Gastrocnemius medialis (tissue), 4 donors: ENCODE measurements at places on chromosomes 12 and 14. TPM values are rescaled to one million over a fixed set of nuclear protein-coding genes. Genes with fewer than 3 reads are reported as not detected.

- no peak for DNase-seq
Observed at GRCh38 chr14:89265234-89265633, 151.8 kb downstream of the FOXN3 start.

- no peak for DNase-seq
Observed at GRCh38 chr12:12460935-12461922, 101.4 kb downstream of the DUSP16 start.

PPFIA2 gene
- 0.04 TPM for total RNA-seq

DNA sequence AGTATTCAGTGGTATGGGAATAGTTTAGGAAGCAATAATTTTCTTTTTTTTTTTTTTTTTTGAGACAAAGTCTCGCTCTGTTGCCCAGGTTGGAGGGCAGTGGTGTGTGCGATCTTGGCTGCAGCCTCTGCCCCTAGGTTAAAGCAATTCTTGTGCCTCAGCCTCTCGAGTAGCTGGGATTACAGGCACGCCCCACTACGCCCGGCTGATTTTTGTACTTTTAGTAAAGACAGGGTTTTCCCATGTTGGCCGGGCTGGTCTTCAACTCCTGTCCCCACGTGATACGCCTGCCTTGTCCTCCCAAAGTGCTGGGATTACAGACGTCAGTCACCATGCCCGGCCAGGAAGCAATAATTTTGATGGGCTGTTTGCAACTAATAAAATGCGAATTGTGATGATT lies 62.1 kb downstream of the ATG14 start:
- no peak for DNase-seq

RNASE2 gene
- total RNA-seq, result 0.82 TPM

GPD1 gene
- total RNA-seq, result 258 TPM

DNA sequence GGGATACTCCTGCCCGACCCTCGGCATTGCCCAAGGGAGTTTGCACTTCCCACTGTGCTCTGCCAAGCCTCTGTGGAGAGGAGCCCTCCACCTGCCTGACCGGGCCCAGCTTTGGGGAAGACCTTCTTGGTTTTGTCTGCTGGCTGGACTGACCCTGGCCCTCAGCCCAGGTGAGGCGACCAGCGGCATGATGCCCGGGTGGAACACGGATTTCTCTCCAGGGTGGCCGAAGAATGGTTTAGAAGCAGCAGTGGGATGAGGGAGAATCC lies 15.6 kb downstream of the ZBTB42 start:
- DNase-seq, result no peak

KLRB1 gene
- total RNA-seq, result not detected

DNA sequence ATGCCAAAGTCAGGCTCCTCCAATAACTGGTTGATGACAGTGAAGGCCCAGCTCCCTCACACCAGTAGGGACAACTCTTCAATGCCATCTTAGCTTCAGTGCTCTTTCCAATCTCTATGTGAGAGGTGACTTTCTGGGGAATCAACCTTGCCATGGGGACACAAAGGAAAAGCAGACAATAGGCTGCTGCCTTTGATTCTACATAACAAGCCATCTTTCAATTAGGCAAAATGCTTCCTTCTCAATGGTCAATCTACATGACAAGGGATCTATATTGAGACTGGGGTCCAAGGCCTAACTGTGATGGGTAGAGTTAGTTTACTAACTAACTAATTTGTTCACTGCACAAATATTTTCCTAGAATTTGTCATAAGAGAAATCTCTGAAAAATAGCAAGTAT lies 1417.5 kb upstream of the SEL1L start:
- DNase-seq, result no peak

TC2N gene
- total RNA-seq, result 7.6 TPM

GRCh38 chr12:88153959-88154358 lies 11.9 kb downstream of the TMTC3 start:
- DNase-seq, result no peak

MIP gene
- total RNA-seq, result not detected

ZC3H10 gene
- 3.6 TPM for total RNA-seq

AVPR1A gene
- 1.8 TPM for total RNA-seq

- DNase-seq, result no peak
Observed at GRCh38 chr12:127781336-127781735, 485.6 kb upstream of the TMEM132C start.

ZNF268 gene
- 4.3 TPM for total RNA-seq

KERA gene
- total RNA-seq, result not detected

GLS2 gene
- total RNA-seq, result not detected

C12orf54 gene
- total RNA-seq, result not detected

DNA sequence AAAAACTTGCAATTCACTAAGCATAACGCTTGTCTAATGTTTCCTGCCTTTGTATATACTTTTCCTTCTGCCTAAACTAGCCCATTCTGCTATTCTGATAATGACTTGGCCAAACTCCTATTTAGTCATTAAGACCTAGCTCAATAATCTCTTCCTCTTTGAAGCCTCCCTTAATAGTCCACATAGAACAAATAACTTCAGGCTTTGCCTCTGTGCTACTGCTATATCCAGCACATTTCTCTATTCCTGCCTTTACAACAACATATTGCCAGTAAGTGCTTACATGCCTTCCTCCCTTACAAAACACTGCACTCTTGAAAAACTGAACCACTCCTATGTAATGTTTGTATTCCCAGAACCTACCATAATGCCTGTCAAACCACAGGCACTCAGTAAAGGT lies 13.8 kb downstream of the PRICKLE1 start:
- no peak for DNase-seq

- no peak for DNase-seq
Observed at GRCh38 chr12:1034751-1035457, 43.9 kb downstream of the ERC1 start.
